ENCODE measurements at places on chromosomes 2 and 18.

DNA sequence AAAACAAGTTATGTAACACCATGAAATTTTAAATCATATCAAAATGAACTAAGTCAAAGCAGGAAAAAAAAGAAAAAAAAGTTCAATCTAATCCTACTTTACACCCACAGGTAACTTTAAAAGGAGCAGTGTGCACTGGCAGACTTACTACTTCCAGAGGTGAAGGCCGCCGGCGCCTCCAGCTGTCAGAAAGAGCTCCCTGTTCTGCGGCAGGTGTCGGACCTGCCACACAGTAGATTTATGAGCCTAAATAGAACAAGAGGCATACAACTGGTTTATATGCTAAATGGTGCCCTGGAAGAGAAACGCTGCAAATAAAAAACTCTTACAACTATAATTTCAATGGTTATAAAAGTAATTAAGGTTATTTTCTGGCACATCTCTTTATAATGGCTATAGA is 23.1 kb upstream of the PNO1 start:
- DNase-seq: no peak

DNA sequence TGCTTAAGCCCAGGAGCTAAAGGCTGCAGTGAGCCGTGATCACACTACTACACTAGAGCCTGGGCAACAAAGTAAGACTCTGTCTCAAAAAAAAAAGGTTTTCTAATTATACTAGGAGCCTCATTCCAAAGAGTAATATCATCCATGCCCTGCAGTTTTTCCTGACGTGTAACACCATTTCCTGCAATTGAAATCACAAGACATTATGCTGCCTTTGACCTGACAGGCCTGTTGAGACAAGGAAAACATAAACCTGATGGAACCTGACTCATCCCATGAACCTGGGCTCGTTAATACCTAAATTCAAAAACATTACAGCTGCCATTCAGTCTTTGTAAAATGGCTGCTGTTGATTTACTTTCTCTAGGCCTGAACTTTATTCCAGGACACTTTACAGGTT is 58.7 kb upstream of the PEX13 start:
- DNase-seq: no peak

GRCh38 chr2:143157418-143157817 is 28.2 kb downstream of the ARHGAP15 start:
- DNase-seq: no peak

DNA sequence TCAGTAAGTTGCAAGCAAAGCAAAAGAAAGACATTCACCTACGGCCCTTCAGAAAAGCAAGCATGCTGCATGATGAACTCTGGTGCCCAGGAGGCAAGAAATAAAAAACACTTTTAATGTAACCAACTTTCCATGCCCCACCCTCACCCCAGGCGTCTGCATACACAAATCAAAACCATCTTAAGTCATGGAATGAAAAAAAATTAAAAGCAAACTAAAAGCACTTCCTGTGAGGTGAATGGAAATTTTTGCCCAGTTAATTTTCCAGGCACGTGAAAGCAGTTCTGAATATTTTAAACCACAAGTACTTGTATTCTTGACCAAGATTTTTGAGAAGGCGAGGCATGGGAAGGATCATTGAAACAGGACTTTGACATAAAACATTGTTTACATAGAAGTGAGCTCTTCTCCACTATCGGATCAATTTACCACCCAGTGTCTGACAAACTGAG is 2.5 kb upstream of the ICOS start:
- DNase-seq: no peak

- no peak for DNase-seq
These were observed 593 bp upstream of the SDC1 start for GRCh38 chr2:20225294-20226151.

DNA sequence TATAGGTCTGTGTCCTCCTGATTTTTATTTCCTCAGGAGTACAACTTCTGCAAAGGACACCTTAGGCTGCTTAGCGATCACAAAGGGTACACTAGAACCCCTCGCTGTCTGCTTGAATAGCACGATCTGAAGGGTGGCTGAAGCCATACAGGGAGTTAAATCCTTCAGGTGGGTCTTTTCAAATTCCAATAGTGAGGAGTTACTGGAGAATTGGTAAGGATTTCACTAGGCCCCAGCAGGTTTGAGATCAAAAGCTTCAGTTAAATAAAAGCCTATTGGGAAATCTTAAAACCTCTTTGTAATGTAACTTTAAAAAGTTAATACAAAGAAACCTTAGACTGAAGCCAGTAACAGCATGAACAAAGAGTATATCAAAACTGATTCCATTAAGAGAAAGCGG is 613.1 kb downstream of the ZEB2 start:
- no peak for DNase-seq

GRCh38 chr2:225008179-225008856 is 34.0 kb downstream of the DOCK10 start:
- no peak for DNase-seq

GRCh38 chr2:152348388-152348787 is 13.4 kb downstream of the FMNL2 start:
- DNase-seq: no peak

- DNase-seq: no peak
These were observed 714.6 kb downstream of the ERBB4 start for GRCh38 chr2:211823886-211824479.

GRCh38 chr18:73563345-73563744 is 584.3 kb downstream of the FBXO15 start:
- no peak for DNase-seq

DNA sequence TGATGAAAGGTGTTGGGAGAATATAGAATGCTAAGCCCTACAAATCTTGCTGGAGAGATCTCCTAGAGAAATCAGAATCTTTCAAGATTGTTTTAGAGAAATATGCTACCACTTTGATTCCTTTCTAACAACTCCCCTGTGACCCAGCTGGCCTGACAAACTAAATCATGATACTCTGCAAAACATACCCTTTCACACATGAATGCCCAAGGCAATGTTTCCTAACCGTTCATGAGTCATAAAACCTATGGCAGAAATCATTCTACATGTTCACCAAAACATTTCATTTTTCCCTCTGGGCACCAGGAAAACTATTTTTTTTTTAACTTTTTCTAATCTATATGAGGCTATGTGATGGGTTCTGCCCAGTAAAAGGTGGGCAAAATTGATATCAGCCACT is 77.8 kb upstream of the SETBP1 start:
- DNase-seq: no peak

DNA sequence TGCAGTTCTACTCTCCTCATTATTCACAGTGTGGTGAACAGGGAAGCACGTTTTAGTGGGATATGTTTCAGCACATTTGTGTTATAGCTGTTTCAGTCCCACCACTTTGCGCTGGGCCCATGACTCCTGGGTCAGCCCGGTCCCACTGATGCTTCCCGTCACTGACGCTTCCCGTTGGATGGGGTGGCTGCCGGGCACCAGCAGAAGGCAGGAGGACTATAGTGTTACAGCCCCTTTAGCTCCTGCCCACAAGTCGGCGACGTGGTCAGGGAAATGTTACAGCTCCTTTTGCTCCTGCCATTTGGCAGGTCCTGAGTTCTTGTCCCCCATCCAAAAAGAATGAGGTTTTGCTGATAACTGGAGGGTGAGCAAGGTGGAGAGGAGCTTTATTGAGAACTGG is 732.2 kb downstream of the NR4A2 start:
- DNase-seq: no peak

GRCh38 chr2:97546711-97547110 is 43.0 kb downstream of the ANKRD36B start:
- DNase-seq: no peak

DNA sequence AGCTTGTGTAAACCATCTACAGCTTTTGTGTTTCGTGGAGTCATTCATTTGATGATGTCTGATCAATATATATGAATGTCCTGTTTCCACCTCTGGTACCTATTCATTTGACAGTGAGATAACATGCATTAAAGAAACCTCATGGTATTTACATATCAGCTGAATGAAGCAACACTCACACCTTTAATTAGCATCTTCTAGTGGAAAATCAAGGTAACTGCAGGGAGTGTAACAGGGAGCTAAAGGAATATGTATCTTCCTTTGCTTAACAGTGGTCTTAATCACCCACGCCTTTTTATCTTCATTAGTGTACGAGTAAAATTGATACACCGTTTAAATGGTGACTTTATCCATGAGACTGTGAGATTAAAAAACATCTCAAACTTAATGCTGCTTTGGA is 15.6 kb downstream of the SLC39A10 start:
- no peak for DNase-seq

- no peak for DNase-seq
These were observed 172.1 kb downstream of the MREG start for GRCh38 chr2:215841175-215841816.

All from right renal pelvis (tissue), 4 donors.